ENCODE measurements at places on chromosomes 11 and 22.

- DNase-seq = no peak
These were observed 75.7 kb upstream of the INCENP start for GRCh38 chr11:62048100-62048499.

DNA sequence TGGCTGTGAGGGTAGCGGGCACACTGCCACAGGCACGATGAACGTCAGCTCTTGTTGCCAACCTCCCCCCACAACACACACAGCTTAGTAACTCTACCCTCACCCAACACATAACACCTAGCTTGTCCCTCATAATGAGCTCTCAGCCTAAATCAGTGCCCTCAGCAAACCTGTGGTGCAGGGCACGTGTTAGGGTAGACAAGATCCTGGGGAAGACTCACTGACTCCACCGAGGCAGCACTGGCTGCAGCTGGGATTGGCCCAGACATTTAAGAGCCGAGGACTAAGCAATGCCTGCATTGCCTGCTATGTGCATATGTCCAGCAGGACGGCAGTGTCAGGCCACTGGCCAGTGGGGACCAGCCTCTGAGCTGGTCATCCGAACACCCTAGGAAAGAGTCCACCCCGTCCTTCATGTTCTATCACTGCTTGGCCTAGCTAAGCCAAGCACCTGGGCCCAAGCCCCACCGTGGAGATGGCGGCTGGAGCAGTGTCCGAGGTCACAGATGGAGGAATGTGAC, 32.9 kb upstream of the TRIM29 start:
- DNase-seq = no peak

- no peak for DNase-seq
These were observed 74.0 kb downstream of the ADAMTS15 start for GRCh38 chr11:130522284-130522961.

GRCh38 chr11:3052109-3052479, 5.1 kb downstream of the CARS1 start:
- no peak for DNase-seq

DNA sequence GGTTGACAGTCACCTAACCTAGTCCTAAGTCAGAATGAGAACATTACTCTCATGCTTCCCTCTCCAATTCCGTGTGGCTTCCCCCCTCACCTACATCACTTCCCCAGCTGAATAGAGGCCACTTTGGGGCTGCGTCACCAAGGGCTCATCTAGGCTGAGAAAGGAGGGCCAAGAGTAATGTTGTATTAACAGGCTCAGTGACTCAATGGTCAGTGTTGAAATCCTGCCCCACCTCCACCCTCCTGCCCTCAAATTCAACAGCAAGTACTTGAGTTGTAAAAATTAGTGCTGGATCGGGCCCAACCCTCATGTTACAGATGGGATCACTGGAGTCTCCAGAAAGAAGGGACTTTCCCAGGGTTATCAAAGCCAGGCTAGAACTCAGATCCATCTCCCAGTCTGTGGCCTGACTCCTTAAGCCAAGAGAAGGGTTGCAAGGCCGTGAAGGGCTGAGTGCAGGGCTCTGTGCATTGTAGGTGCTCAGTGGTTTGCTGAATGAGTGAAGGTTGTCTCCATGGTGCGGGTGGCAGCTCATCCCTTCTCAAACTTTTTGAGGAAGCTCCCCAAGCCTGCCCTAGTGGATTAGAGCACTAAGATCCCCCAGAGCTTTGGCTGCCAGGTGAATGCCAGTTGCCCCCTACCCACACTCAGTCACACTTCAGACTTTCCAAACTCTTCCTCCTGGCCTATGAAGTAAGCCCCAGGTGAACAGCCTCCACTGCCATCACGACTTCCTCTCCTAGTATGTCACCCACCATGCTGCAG, 3.2 kb downstream of the DGAT2 start:
- no peak for DNase-seq

DNA sequence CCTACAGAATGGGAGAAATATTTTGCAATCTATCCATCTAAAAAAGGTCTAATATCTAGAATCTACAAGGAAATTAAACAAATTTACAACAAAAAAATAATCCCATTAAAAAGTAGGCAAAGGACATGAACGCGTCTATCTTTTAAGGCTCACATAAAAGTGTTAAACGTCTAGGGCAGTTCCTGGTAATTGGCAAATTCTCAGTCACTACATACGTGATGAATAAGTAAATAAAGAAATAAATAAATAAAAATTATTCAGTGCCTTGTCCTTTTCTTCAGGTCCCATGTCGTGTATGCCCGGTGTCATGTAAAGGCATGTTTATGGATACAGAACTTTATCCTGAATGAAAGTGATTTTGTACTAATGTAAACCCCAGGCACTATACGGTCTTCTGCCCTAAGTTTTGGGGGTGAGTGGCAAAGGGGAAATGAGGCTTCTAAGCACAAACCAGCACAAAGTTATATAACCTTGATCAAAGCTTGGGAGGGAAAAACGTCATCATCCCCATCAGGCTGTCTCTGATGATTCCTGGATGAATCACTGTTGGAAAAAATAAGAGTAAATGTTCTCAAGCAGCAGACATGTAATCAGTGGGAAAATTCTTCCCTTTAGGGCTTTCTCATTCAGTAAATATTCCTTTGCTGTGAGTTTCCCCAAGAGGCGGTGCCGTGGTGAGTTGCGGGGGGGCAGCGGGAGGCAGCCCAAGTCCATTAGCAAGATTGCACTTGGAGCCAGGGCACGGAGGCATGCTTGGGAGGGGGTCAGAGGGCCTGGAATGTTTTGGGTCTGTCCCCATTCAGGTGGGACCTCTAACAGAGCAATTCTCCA, 30.4 kb upstream of the MICAL2 start:
- DNase-seq = no peak

GRCh38 chr11:75509020-75509720, 16.6 kb downstream of the GDPD5 start:
- no peak for DNase-seq

DNA sequence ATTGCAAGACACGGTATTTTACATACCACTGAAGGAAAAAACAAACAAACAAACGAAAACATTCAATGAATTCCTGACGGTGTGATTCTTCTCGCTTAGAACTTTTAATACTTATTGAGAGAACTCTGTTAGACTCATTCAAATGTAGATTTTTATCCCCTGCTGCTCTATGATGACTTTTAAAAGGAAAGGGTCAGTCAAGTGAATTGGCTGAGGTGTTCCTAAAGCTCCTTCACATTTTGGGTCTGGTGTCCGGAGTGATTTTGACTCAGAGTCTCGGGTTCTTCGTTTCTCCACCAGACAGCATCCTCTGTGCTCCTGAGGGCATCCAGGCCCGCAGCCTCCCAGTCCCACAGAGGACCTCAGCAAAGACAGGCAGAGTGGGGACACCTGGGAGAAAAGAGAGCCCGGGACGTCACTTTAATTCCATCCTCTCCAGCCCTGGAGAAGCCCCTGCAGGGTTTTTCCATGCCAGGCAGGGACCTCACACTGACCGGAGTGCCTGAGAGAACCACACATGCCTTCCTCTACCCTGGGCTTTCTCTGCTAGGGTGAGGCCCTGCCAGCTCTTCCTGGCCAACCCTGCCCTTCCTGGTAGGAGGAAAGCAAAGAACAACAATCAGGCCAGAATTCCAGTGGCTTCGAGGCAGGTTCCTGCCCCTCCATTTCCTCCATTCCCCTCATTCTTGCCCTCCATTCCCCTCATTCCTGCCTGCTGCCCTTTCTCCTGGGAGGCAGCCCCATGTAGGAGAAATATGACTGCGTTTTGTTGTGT, 1.4 kb upstream of the CSF2RB start:
- DNase-seq = no peak

GRCh38 chr11:83502041-83502440, 215.9 kb upstream of the CCDC90B start:
- no peak for DNase-seq

GRCh38 chr11:121180183-121180582, 79.1 kb downstream of the TECTA start:
- no peak for DNase-seq

DNA sequence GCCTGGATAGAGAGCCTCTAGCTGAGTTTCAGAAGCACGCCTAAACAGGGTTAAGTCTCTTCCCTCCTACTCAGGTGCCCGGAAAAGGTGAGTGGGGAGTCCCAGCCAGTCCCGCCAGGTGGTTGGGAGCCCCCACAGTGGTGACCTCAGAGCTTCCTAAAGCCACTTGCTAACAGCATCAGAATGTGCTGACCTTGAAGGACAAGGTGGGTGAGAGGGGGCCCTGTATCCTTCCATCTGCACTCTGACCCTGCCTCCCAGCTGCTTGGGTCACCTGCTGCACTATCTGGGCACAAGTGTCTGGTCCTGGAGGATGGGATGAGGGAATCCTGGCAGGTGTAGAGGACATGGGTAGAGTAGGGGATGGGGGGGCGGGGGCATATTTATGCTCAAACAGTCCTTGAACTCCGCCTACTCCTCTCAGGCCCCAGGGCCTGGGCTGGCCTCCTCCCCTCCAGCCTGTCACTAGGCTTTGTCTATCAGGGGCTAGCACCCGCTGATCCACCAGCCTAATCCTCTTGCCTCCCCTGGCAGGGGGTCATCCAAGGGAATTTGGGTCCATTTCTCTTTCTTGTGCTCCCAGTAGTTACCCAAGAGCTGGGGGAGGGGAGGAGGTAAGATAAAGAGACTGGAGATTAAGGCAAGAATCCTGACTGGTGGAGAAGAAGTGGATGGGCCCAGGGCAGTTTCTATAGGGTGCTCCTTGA, 3.4 kb downstream of the USP2 start:
- no peak for DNase-seq

DNA sequence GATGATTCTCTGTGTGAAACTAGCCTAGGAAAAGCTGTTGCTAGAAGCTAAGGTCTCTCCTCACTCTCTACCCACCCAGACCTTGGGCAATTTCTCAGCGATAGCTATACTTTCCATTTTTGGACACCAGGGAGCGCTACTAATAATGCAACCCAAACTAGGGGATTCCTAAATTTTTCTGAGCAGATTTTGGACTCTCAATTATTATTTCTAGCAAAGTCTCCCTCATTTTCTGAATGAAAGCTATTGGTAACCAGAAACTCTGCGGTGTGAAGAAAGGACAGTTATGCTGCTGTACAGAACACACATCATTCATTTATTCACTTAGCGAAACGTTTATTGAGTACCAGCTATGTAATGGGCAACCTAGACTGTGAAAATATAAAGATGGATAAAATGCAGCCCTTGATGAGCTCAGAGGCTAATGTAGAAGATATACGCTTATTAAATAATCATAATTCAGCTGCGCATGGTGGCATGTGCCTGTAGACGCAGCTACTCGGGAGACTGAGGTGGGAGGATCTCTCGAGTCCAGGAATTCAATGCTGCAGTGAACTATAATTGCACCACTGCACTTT, 6.1 kb upstream of the STIM1 start:
- peak; percentile 75 for DNase-seq

DNA sequence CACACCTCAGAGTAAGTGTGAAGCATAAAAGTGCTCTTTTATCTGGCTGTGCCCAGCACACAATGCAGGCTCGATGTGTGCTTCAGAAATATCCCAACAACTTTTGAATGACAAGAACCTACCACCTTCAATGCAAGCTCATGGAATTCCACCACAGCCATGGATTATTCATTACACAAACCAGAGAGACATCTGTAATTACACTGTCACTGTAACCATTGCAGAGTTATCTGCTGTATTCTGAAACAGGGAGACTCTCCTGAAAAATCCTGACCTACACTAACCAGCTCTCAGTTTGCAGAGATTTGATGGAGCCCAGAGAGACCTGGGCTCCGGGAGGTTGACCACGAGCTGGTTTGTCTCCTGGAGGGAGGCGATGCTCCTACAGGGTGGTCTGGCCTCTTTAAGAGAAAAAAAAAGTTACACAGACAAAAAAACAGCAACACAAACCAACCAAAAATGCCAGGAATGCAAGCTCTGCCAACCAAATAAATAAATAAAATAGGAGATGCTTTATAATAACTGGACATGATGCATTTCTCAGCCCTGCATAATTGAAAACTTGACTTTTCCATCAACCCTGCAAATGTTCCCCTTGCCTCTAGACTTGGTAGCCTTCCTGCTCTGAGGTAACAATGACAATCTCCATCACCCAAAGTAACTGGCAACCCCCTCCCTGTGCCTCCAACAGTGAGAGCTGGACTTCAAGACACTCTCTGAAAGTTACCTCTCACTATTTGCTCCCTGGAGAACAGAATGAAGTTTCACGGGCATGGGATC, 69.7 kb downstream of the ETS1 start:
- DNase-seq = no peak

DNA sequence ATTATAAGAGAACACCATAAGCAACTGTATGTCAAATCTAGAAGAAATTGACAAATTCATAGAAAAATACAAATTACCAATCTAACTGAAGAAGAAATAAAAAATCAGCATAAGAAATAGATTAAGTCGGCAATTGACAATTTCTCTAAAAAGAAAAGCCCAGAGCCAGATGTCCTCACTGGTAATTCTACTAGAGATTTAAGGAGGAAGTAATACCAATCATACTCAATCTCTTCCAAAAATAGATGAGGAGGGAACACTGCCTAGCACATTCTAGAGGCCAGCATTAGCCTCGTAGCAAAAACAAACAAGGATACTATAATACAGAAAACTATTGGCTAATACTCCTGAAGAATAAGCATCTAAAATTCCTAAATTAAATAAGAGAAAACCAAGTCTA, 40.4 kb upstream of the IGLL5 start:
- DNase-seq = no peak

DNA sequence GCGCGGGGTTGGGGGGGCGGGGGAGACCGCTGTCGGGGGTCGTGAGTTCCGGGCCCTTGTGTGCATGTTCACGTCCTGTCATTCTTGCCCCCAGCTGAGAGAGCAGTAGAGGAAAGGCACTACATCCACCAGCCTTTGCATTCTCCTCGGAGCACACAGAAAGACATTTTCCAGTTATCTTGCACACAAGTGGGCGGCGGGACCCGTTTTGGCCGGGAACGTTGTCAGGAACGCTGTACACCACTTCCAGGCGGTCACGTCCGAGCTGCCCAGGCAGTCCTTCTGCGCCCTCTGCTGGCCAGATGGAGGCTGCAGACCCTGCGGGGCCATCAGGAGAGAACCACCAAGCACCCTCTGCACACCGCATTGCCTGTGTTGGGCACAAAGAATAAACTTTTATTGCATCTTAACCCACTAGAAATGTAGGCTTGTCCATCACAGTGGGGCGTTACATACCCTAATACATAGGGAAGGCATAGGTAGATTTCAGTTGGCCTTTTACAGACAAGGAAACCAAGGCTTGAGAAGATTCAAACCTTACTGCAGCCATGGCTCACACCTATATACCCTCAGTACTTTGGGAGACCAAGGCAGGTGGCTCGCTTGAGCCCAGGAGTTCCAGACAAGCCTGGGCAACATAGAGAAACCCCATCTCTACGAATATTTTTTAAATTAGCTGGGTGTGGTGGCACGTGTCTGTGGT, 2.8 kb upstream of the CDKN1C start:
- peak; percentile 87 for DNase-seq

GRCh38 chr22:24486501-24486921, 8.6 kb upstream of the UPB1 start:
- DNase-seq = no peak

GRCh38 chr11:35276396-35277145, 137.6 kb downstream of the CD44 start:
- no peak for DNase-seq

Data from CD4-positive, alpha-beta T cell treated with Interleukin-15 for 4 hours (primary cell).